Suppressor macrophage (primary cell): ENCODE measurements at places on chromosomes 6 and 20.
A peak's percentile ranks its signal among the peaks of the same experiment; 100 is the strongest.

DNA sequence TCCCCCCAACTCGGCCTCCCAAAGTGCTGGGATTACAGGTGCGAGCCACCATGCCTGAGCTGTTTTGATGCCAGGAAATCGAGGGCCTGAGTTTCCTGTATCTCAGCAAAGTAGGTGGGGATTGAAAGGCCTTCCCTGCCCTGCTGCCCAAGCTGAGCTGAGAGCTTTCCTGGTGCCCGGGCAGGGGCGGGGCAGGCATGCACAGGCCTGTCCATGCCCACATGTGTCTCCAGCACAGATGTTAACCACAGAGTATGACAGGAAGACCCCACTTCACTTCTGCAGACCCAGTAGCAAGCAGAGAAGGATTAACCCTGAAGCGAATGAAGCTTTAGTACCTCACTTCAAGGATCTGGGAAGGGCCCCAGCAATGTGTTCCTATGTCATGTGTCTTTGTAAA, 66.0 kb downstream of the GPR6 start:
- no peak for DNase-seq

DNA sequence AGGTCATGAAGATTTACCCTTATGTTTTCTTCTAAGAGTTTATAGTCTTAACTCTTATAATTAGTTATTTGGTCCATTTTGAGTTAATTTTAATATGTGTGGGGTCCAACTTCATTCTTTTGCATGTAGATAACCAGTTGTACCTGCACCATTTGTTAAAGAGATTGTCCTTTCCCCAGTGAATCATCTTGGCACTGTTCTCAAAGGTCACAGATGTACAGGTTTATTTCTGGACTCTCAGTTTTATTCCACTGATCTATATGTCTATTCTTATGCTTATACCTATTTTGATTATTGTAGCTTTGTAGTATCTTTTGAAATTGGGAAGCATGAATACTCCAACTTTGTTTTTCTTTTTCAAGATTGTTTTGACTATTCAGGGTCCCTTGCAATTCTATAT, 44.1 kb downstream of the ZHX3 start:
- DNase-seq: no peak

- DNase-seq: no peak
These were observed 69.6 kb downstream of the JAG1 start for GRCh38 chr20:10603971-10604864.

DNA sequence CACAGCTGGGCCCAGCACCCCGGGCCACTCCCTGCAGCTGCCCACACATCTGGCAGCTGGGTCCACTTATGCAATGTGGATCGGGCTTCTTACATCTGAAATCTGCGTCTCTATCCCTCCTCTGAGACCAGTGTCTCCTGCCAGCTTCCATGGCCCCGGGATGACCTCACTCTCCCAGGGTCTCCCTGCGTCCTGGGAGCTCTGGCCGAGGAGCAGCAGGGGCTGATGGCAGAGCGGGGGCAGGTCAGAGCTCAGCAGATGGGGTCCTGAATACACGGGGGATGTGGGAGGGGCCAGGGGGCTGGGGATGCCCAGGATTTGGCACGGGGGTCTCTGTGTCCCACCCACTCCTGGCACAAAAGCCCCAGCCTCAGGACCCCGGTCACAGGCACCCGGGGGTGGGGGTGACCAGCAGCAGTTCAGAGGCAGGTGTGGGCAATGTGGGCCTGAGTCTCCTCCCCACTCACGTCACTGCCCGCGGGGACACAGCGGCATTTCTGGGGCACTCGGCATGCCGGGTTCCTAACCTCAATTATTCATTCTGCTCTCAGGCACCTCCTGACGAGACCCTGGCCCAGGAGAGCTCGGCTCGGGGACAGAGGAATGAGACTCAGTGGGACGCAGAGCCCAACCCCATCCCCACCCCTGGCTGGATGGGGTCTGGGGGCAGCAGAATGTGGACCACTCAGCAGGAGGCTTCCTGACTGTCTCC, 16.4 kb downstream of the CHRNA4 start:
- DNase-seq: no peak

GRCh38 chr6:73451223-73452106, 632 bp downstream of the CGAS start:
- DNase-seq: peak; percentile 42

- no peak for DNase-seq
These were observed 426.0 kb downstream of the LMBRD1 start for GRCh38 chr6:69370763-69371162.

- DNase-seq: no peak
These were observed 29.1 kb upstream of the PKIG start for GRCh38 chr20:44552950-44553908.

DNA sequence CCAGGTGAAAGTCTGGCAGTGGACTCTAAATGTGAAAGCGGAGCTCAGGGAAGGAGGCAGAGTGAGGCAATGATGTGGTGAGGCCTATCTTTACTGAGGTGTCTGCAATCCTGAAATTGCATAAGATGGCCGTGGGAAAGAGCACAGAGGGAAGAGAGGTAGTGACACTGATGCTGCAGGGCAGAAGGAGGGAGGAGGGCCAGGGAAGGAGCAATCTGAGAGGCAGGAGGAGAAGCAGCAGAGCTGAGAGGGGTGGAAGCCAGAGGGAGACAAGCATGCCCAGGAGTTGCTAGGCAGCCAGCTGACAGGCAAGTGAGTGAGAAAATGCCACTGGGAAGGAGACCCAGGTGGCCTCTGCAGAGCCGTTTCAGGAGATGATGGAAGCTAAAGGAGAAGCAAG, 97.4 kb upstream of the CNR1 start:
- peak; percentile 24 for DNase-seq

- DNase-seq: no peak
These were observed 45.0 kb upstream of the MOXD1 start for GRCh38 chr6:132446141-132446854.

GRCh38 chr20:33352258-33353012, 48.9 kb downstream of the CDK5RAP1 start:
- no peak for DNase-seq
